NCI-H82 (cell line): ENCODE measurements at places on chromosomes 7 and 10.

GRCh38 chr7:129359638-129360037, 74.6 kb upstream of the STRIP2 start:
- no peak for DNase-seq

DNA sequence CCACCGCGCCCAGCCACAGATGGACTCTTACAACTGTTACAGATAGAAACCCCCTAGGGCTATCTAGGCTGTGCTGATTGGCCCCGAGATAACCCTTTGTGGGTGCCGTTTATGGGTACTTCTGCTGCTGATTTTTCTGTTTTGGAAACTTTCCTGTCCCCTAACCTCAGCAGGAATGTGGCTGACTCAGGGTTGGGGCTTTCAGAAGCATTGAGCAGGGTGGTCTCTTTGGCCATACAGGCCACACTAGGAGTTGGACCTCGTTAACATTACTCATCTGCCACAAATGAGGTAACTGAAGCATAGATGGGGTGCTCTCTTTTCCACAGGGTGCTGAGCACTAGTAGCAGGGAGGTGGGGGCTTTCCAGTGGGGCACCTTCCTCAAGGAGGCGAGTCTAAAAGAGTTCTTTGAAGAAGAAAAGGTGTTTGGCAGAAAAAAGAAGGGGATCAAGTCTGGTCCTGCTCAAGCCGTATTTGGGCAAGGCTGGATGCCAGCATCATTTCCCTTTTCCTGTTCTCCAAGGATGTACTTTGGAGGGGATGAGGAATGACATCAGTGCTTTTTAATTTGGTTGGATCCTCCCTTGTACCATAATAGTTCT, 6.4 kb downstream of the ZSCAN25 start:
- no peak for DNase-seq

GRCh38 chr10:88499569-88500470, 83.3 kb downstream of the RNLS start:
- DNase-seq: no peak

DNA sequence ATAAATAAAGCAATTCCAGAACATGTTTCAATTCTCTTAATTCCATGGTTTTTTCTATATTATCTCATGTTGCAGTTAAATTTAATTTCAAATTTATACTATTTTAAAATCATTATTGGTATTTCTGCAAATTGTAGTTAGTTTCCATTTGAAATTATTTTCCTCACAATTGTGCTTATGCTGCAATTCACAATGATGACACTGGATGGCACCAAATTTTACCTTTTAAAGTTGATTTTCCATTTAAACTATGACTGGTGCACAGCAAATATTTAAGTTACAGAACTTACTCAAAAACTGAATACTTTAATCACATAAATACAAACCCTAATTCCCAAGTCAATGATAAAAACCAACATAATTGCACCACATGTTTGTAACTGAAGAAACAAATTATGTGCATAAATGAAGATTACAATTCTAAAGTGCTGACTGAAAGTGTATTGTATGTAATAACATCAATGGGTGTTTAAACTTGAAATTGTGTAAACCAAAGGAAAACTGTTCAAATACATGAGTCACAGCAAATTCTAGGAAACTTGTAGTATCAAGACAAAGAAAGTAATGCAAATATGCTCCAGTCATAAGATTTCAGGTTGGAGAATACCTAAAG, 75.3 kb upstream of the AASS start:
- DNase-seq: peak; percentile 44

GRCh38 chr10:104502907-104503306, 138.2 kb upstream of the SORCS3 start:
- no peak for DNase-seq

DNA sequence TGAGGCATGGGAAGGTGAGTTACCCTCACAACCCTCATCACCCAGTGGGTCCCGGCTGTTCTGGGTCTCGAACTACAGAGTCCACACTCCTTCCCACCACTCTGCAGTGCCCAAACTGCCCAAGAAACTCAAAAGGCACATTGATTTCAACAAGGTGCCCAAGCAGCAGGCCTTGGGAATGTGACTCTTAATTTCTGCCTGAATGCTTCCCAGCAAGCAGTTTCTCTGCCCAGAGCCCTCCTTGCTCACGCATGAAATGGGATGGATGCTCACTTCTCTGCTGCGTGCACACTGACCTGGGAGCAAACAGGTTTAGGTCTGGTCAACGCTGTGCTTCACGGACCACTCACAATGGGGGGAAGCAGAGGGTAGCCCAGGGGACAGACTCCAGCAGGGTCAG, 77.9 kb downstream of the GRB10 start:
- no peak for DNase-seq

DNA sequence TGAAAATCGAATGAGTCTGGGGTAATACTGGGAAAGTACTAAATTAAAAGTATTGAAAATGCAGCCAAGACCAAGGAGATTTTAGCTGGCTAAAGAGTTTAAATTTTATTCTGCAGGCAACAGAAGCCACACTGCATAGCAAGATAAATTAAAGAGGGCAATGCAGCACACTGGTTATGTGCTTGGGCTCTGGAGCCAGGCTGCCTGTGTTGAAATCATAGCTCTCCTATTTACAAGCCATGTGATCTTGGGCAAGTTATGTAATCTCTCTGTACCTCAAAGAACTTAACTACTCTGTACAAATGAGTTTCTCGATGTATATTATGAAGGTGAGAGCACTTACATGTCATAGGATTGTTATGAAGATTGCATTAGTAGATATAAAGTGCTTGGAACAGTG, 9.9 kb downstream of the SLC25A13 start:
- no peak for DNase-seq

GRCh38 chr7:40541336-40541735, 406.5 kb downstream of the SUGCT start:
- DNase-seq: no peak

- DNase-seq: no peak
Observed at GRCh38 chr7:140688341-140688740, 8.2 kb upstream of the NDUFB2 start.

- DNase-seq: peak; percentile 85
Observed at GRCh38 chr7:90605055-90605454, 8.9 kb downstream of the CDK14 start.

GRCh38 chr10:94194256-94194655, 168.5 kb downstream of the NOC3L start:
- peak; percentile 4 for DNase-seq

GRCh38 chr7:99004781-99005500, 126.6 kb downstream of the TRRAP start:
- no peak for DNase-seq

DNA sequence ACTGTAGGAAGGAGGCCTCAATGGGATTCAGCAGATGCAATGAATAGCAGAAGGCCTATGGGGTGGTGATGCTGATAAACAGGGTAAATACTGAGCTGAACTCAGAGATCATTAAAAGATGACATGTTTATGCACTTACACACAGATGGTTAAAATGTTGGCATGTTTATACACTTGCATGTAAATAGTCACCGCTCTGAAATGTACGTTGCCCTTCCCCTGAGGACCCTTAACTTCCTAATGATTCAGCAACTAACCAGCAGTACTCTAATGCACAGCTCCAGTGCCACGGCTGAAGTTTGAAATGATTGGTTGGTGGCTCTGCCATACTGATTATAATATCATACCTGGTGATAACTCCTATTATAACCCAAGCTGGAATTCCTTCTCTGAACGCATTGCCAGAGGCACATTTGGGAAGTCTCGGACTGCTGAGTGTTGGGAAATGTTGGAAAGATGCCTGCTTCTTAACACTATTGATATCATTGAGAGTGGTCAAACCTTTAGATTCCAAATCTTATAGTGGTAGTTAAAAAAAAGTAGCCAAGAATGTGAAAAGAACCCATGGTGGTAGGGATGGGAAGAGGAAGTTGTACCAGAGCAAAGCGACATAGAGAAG, 3.7 kb upstream of the CAV1 start:
- DNase-seq: no peak

DNA sequence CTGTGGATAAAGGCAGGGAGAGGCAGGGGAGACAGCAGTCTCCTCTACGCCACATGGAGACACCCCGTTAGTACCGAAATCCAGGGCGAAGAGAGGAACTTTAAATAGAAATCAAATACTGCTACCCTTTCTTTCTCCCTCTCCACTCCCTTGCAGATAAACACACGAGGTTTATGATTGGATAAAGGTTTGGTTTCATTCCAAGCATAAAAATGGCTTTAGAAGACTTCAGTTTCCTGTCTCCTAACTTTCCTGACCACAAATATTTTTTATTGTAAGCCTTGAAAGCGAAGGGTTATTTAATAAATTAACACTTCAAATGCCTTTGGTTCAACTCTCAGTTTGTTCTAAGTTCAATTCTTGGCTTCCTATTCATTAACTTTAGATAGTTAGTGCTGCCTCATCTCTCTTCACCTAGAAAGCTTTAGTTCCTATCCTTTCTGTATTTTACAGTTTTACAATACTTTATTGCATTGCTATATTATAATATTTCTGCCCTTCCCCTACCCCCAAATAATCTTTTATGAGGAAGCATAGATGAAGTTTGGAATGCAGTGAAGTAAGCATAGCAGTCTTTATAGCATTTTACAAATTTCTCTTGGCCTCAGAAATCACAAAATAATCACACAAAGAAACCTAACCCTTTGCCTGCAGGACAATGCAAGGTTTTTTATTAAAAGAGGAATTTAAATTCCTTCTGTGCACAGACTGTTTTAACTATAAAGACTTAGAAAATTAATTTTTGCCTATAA, 31.5 kb upstream of the ARID5B start:
- DNase-seq: no peak

- DNase-seq: peak; percentile 33
Observed at GRCh38 chr7:47326220-47326619, 255.7 kb downstream of the TNS3 start.

GRCh38 chr7:98187138-98187502, 24.1 kb upstream of the BHLHA15 start:
- DNase-seq: no peak

DNA sequence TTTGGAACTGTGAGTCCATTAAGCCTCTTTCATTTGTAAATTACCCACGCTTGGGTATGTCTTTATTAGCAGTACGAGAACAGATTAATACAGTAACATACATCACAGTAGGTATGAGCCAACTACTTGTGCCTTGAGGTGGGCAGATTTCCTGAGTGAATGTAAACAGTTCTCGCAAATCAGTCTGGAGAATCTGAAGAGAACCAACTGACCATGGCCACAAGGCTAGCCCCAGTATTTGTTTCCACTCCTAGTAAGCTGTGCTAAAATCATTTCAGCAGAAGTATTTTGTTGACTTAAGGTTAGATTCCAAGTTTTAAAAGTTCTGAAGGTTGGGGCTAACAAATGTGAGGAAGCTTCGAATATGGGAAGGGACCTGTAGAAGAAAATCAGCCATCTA, 82.9 kb downstream of the NOD1 start:
- no peak for DNase-seq

- no peak for DNase-seq
Observed at GRCh38 chr10:66187053-66187733, 738.6 kb upstream of the LRRTM3 start.
